ENCODE measurements at places on chromosomes 11 and 22. TPM values are rescaled to one million over a fixed set of nuclear protein-coding genes. Genes with fewer than 3 reads are reported as not detected.

Gene OR5D14
- total RNA-seq, result not detected

Gene SCGB1D4
- not detected for total RNA-seq

Gene PYGM
- 0.48 TPM for total RNA-seq

Gene KRTAP5-10
- not detected for total RNA-seq

Gene INPP5J
- total RNA-seq, result 2.0 TPM

Gene APOL4
- not detected for total RNA-seq

Gene EHBP1L1
- 17.5 TPM for total RNA-seq

Gene FAM227A
- 5.7 TPM for total RNA-seq

Gene MAPK8IP2
- total RNA-seq, result 1.7 TPM

Gene SCN3B
- 0.31 TPM for total RNA-seq

Gene MMP12
- total RNA-seq, result not detected

Gene VPREB1
- total RNA-seq, result not detected

Gene SMIM35
- not detected for total RNA-seq

DNA sequence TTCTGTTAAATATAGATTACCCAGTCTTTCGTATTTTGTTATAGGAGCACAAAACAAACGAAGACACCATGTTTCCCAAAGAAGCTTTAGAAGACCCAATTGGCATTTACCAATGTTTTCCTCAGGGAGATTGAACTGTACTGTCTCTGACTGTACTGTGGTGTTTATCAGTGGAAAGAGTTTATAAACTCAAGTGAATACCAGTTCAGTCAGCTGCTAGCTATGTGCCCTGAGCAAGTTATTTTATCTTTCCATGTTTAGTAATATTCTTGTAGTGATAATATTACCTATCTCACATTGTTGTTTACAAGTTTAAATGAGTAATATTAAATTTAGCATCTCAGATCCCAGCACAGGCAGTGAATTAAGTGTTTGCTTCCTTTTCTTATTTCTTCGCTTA is 773.2 kb downstream of the KCNA4 start:
- DNase-seq, result no peak

GRCh38 chr22:45319324-45319685 is 9.6 kb downstream of the FAM118A start:
- no peak for DNase-seq

DNA sequence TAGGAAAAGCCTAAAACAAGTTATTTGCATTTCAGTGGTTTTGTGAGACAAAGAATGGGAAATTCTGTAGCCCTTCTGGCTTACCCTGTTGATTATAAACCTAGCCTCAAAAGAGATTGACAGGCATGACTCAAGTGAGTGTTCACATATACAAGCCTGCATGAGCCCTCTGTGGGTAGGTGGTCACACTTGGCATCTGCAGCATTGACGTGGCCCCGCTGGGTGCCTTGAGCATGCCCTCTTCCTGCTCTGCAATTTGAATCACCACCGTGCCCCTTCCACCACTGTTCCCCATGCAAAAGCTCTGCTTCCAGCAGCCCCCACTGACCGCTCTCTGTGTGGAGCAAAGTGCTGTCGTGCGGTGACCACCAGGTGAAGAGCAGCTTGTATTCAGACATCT is 21.0 kb upstream of the ADSL start:
- DNase-seq, result no peak

DNA sequence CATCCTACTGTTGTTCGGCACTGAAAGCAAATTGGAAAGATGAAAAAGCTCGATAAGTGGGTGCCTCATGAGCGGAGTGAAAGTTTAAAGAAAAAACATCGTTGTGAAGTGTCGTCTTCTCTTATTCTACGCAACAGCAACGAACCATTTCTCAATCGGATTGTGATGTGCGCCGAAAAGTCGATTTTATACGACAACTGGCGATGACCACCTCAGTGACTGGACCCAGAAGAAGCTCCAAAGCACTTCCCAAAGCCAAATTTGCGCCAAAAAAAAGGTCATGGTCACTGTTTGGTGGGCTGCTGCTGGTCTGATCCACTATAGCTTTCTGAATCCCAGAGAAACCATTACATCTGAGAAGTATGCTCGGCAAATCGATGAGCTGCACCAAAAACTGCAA is 58.4 kb upstream of the FBXO3 start:
- DNase-seq, result no peak

DNA sequence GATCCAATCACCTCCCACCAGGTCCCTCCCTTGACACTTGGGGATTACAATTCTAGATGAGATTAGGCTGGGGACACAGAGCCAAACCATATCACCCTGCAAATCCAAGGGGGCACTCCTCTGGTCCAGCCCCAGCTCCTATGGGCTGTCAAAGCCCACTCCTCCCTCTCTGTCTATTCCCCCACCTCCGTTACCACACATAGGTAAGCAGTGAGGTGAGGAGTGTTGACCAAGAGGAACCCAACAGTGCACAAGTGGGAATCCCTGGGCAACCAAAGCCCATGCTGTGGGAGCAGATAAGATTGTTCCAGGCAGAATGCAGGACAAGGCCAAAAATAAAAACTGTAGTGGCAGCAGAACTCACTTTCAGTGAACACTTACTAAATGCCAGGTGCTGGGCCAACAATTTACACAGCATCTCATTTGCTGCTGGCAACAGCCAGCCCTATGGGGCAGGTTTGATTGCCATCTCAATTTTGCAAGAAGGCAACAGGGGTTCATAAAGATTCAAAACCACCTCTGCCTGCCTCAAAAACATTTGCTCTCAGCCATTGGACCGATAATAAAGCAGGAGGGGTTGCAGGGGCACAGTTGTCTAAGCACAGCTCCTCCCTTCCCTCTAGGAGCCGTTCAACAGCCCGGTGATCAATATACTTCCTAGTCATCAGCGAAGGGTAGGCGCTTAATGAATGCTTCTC is 8.9 kb downstream of the SDF2L1 start:
- DNase-seq, result no peak

DNA sequence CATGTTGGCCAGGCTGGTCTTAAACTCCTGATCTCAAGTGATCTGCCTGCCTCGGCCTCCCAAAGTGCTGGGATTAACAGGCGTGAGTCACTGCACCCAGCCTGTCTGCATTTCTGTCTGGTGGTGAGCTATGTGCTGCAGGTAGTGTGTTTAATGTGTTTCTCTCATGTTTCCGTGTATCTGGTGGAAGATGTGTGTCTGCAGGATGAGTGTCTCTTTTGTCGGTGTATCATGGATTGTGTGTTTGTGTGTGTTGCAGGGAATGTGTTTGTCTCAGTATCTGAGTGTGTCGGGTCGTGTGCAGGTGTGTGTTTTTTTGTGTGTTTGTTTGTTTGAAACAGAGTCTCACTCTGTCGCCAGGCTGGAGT is 16.1 kb downstream of the SCARF2 start:
- no peak for DNase-seq

DNA sequence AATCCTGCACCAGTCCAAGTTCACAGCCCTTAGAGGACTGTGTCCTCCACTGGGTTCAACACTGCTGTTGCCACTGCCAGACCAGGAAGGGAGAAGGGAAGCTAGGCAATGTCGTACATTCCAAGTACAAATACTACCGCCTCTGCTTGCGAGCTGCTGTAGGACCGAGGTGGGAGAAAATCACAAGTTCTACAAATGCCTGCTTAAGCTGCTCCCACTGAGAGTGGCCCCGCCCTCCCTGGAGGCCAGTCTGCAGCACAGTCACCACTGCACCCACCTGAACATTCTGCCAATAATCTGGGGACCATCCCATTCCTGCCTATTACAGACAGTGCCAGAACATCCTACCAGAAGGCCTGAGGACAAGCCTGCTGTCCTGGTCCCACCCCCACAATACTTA is 707.5 kb upstream of the ANO5 start:
- no peak for DNase-seq

DNA sequence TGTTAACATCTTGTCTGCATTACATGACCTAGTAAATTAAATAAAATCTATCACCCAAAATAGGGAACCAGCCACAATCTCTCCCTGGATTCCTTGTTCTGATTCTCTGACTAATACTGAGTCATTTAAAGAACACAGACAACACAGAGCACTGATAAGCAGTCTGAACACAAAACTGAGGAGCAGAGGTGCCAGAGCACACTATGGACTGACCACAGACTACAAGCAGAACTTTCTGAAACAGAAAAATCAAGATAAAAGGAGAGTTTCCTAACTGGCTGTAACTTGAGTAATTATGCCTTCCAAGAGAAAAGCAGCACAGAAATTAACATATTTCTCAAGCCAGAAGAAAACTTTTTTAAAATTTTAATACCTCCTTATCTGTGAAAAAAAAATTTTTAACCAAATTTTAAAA is 128.8 kb downstream of the SGSM3 start:
- DNase-seq, result peak; percentile 87

DNA sequence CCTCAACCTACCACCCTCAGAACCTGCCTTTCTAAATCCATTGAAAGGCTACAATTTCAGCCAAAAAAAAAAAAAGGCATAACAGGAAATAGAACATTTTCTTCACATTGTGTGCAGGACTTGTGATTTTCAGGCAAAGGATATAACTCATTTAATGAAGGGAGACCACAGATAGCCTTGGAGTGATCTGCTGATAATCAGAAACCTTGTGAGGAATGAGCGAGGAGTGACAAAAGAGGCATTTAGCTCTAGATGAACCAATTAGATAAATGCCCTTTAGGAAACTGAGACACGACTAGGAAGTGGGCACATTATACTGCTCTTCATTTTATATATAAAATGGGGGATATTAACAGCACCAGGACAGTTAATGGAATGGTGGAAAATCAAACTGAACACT is 216.5 kb upstream of the GRIA4 start:
- DNase-seq, result no peak

DNA sequence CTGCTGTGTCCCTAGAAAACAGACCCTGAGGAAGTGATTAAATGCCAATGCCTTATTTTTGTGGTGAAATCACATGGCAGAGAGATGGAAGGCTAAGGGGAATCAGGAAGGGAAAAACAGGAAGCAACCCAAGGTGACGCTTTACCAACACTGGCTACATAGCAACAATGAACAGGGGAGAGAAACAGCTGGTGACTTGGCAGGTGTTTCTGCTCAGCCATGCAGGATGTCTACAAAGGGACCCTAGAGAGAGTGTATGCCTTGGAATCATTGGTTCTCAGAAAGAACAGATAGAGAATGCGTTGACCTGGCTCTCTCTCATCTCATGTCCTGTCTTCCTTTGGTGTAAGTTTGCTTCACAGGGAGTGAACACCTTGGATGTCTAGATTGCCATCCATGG is 911.9 kb downstream of the OPCML start:
- no peak for DNase-seq

DNA sequence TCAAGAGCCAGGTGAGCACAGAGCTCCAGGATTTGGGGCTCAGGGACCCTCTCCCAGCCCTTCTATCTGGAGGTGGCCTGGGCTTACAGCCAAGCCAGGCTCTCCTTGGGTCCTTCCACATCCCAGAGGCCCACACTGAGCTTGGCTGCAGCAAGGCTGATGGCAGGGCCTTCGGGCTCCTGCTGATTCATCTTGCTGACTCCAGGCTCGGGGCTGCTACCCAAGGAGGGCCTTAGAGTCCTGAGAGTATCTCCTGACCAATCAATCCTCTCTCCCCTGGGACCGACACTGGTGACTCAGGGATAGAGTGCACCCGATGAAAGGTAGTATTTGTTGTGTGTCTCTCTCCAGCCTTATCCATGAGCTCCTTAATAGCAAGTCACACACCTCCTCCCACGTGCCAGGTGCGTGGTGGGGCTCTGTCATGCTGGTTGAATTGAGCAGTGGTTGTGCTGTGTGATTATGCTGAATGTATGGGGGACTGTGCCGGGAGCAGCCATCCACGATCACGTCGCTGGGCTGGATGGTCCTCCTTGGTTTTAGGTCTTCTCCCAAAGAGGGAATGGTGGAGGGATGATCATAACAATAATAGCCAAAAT is 62.3 kb downstream of the GRIK4 start:
- no peak for DNase-seq

- DNase-seq, result peak; percentile 80
These were observed 20.0 kb downstream of the FIBIN start for GRCh38 chr11:27013781-27014361.

DNA sequence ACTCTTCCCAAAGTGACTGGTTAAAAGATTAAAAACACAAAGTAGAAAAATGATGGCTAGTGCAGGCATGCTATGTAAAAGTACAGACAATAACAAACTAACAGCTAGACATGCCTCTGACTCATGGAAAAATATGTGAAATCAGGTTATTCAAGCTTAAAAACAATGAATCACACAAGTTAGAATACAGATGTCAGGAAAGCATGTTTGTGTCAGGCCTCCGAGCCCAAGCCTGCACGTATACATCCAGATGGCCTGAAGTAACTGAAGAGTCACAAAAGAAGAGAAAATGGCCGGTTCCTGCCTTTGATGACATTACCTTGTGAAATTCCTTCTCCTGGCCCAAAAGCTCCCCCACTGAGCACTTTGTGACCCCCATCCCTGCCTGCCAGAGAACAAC is 110.1 kb downstream of the NOX4 start:
- peak; percentile 93 for DNase-seq

DNA sequence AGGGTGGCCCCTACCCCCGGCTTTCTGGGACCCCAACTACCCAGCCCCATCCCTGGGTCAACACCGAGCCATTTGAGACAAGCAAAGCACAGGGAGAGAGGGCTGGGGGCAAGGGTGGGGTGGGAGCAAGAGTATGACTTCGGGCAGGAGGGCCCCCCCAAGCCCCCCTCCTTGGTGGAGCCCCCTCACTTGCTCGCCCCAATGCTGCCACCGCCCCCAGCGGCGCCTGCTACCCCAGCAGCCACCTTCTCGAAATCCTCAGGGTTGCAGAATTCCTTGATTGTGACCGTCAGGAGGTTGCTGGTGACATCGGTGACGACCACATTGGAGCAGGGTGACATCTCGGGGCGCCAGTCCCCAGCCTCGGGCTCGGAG is 6.0 kb downstream of the CBX6 start:
- DNase-seq, result no peak

- peak; percentile 18 for DNase-seq
These were observed 401.0 kb downstream of the LARGE1 start for GRCh38 chr22:33519071-33519973.

GRCh38 chr11:103862802-103863174 is 173.7 kb upstream of the DDI1 start:
- no peak for DNase-seq

- no peak for DNase-seq
These were observed 34.3 kb downstream of the USP28 start for GRCh38 chr11:113840932-113841664.

- no peak for DNase-seq
These were observed 368.7 kb upstream of the TENM4 start for GRCh38 chr11:79809487-79809886.

- no peak for DNase-seq
These were observed 2.9 kb upstream of the CTSC start for GRCh38 chr11:88340366-88340935.

GRCh38 chr11:101127197-101127698 is 2.4 kb downstream of the PGR start:
- DNase-seq, result peak; percentile 13

All from mammary epithelial cell (primary cell).